Uterus (tissue), 4 donors: ENCODE measurements at places on chromosomes 11 and 22. TPM values are rescaled to one million over a fixed set of nuclear protein-coding genes. Genes with fewer than 3 reads are reported as not detected.

PKDREJ gene
- total RNA-seq = 0.06 TPM

RFPL2 gene
- total RNA-seq = not detected

SAMM50 gene
- total RNA-seq = 21.8 TPM

DCUN1D5 gene
- 22.9 TPM for total RNA-seq

TRIM51 gene
- not detected for total RNA-seq

STK33 gene
- 12.4 TPM for total RNA-seq

SWAP70 gene
- 11.5 TPM for total RNA-seq

ELMOD1 gene
- total RNA-seq = not detected

TST gene
- total RNA-seq = 29.9 TPM

PIWIL4 gene
- total RNA-seq = 5.6 TPM

TM7SF2 gene
- 8.6 TPM for total RNA-seq

UPK3A gene
- total RNA-seq = not detected

RGL4 gene
- total RNA-seq = not detected

CREB3L1 gene
- total RNA-seq = not detected

C11orf86 gene
- total RNA-seq = not detected

C11orf42 gene
- not detected for total RNA-seq

LRP4 gene
- 21.2 TPM for total RNA-seq
